CD4-positive, alpha-beta T cell treated with Interleukin-21 for 1 hour (primary cell): ENCODE measurements at places on chromosomes 3 and 15.

DNA sequence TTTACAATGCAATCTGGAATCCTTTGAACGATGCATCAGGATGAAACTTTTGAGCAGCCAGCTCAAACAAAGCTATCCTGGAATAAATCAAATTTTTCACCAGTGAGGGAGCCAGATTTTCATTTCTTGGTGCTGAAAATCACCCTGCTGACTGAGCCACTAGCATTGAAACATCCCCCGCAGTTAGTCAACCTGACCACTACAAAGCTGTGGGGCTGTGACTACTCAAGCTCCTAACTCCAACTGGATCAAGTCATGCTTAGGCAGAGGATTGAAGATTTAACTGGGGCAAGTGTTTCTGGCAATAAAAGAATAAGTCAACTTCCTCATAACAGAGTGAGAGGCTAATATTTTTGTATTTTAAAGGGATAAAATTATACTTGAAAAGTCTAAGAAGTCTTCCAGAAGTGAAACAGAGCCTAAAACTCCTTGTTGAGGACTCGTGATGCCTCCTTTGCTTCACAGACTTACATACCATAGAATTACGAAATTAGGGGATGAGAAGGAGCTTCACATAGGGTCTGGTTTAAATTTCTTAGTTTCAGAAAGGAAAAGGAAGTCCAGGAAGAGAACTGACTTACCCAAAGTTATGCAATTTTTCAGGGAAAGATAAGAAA is 177.8 kb downstream of the SERPINI1 start:
- DNase-seq, result no peak

GRCh38 chr3:188656196-188656982 is 502.4 kb downstream of the LPP start:
- DNase-seq, result no peak

GRCh38 chr3:105580296-105580965 is 213.7 kb downstream of the ALCAM start:
- DNase-seq, result no peak

GRCh38 chr15:29005931-29006330 is 120.2 kb downstream of the APBA2 start:
- DNase-seq, result no peak

- no peak for DNase-seq
Observed at GRCh38 chr15:62164396-62165103, 535 bp downstream of the C2CD4B start.

DNA sequence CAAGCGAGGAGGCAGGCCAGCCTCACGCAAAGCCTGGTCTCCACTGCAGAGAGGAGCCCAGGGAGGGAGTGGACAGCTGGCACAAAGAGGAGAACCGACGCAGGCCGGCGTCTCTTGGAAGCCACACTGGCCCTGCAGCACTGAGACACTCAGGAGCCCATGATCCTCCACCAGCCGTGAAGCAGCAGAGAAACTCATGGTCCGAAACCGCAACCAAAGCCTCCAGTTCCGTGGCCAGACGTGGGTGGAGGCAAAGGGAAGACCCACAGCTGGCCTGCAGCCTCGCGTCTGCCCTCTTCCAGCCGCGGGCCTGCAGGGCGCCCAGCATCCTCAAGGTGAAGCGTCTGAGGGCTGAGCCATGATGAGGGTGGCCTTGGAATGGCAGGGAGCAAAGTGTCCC is 62.2 kb upstream of the SEC61A1 start:
- DNase-seq, result no peak

DNA sequence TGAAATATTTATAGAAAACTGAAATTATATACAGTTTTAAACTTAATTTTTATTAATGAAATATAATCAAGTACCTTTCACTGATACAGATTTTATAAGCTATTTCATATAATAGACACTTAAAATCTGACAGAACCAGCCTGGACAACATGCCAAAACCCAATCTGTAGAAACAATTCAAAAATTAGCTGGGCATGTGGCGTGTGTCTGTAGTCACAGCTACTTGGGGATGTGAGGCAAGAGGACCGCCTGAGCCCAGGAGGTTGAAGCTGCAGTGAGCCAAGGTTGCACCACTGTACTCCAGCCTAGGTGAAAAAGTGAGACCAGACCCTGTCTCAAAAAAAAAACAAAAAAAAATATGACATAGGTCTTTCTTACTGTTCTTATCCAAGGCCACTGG is 238.3 kb upstream of the MANF start:
- DNase-seq, result no peak

DNA sequence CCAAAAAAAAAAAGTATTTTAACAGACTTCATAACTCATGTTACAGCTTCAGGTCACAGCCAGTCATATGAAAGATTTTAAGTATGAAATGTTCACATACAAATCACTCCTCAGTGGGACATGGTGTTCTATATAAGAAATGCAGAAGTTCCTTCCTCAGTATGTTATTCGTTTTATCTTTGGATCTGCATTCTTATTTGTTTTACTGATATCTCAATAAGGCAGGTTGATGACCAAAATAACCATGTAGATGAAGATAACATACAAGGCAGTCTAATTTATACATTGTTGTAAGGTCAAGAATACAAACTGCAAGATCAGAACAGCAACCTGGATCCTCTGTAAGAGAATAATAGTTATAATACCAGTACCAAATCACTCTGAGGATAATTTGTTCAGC is 75.6 kb downstream of the CHAC1 start:
- DNase-seq, result no peak

GRCh38 chr15:95995375-95996168 is 334.9 kb upstream of the NR2F2 start:
- DNase-seq, result no peak

GRCh38 chr15:65936282-65936681 is 67.0 kb downstream of the RAB11A start:
- DNase-seq, result no peak

- no peak for DNase-seq
Observed at GRCh38 chr3:143720381-143720780, 127.9 kb downstream of the SLC9A9 start.

GRCh38 chr3:14793126-14793857 is 25.5 kb upstream of the FGD5 start:
- DNase-seq, result no peak

GRCh38 chr3:157393113-157393512 is 43.5 kb upstream of the PTX3 start:
- no peak for DNase-seq

DNA sequence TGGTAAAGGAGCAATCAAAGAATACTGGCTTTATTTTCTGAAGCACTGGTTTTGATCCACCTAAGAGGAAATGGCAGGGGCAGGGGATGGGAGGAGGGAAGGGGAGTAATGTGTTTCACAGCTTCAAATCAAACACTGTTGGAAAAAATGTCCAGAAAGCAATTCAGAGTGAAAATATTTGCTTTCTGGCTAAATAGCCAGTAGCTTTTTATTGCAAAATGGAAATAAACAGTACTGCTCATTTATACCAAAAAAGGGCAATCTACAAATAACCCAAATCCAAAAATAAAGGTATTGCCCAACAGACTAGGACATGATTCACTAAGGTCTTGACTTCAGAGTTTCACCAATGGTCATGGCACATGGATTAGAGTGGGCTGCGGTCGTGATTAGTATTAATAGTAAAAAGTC is 279.3 kb upstream of the THBS1 start:
- no peak for DNase-seq

- no peak for DNase-seq
Observed at GRCh38 chr3:15637131-15637951, 35.8 kb downstream of the BTD start.

- DNase-seq, result no peak
Observed at GRCh38 chr3:36656873-36657272, 107.5 kb downstream of the DCLK3 start.

DNA sequence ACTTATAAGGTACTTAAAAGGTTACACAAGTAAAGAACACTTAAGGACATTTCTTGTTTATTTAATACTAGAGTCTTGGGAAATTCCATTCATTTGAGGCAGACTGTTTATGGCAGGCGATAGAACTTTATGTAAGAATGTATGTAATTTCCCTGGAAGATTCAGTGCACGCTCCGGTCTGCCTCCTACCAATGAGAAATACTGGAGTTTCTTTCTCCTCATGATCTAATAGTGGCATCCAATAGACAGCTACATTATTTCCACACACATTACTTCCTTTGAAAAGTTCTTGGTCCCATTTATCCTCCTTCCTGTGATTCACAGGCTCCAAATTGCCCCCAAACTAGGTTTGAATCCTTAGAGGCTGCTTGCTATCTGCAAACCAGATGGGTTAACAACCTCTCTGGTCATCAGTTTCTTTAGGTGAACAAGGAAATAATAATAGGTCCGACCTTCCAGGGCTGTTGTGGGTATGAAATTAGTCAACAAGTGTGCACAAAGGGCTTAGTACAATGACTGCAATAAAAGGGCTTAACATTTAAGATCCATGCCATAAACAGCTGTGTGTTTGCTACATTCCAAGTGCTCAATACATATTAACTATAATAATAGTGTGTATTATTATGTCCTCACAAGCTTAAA is 30.7 kb downstream of the EIF4E3 start:
- DNase-seq, result no peak

DNA sequence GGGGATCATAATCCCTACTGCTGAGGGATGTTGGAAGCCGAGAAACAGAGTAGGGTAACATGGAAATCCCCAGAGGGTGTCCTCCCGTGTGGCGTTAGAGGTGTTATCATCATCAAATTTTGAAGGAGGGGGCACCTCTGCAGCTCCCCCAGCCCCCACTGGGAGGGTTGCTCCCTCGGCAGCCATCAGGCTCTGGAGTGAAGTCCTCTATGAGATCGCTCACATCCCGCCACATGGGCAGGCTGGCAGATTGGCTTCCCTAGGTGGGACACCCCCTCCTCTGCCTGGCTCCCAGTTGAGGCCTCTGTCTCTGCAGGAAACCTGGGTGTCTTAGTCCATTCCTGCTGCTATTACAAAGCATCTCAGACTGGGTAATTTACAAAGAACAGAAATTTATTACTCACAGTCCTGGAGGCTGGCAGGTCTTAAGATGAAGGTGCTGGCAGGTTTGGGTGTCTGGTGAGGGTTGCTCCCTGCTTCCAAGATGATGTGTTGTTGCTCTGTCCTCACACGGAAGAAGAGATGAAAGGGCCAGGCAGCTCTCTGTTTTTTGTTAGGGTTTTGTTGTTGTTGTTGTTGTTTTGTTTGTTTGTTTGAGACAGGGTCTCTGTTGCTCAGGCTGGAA is 120.5 kb downstream of the NUP210 start:
- no peak for DNase-seq

GRCh38 chr3:10364806-10365205 is 43.9 kb upstream of the SEC13 start:
- DNase-seq, result no peak

DNA sequence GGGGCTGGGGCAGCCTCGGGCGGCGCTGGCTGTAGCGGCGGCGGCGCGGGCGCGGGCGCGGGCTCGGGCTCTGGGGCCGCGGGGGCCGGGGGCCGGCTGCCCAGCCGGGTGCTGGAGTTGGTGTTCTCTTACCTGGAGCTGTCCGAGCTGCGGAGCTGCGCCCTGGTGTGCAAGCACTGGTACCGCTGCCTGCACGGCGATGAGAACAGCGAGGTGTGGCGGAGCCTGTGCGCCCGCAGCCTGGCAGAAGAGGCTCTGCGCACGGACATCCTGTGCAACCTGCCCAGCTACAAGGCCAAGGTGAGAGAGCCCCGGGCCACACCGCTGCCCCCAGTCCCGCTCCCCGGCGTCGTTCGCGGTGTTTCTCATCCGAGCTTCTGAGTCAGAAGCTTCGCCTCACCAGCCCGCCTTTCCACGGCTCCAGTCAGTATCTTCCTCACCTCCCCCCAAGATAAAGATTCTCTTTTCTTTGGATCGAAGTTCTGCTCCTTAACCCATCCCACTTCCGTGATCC is 600 bp downstream of the FBXO45 start:
- peak; percentile 58 for DNase-seq

- DNase-seq, result no peak
Observed at GRCh38 chr3:58666683-58667082, at the start of gene FAM3D. Gene FAM3D (minus strand): TSS chr3:58666774. CDS start chr3:58655563, 11,211 bp downstream.

DNA sequence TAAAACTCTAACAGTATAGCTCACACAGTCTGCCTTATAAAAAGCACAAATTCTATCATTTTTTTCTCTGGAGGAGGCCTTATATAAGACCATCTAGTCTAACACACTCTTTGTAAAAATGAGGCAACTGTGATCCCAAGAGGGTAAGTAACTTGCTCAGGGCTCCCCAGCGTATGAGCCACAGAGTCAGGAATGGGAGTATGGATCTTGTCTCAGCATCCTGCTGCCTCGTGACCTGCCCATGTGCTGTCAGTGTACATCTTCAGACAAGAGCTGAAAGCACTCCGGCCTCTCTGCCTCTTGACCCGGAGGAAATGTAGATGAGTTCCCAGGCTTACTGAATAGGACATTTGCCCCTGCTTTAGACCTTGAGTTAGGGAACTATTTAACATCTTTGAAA is 28.4 kb upstream of the MEF2A start:
- no peak for DNase-seq

DNA sequence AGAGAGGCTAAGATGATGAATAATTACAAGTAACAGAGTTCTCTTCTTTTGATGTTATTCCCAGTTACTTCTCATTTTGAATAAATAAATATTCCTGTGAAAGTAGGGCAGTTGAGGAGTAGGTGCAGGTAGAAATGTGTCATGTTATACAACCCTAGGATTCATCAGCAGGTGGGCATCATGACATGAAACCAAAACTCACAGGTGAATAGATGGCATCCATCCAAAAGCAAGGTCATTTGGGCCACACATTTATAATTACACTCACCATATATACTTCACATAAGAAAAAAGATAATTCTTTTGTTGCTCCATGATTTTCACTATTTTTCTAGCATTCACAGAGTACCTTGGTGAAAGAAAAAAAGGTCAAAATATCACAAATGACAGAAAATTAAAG is 273.6 kb downstream of the ZBBX start:
- DNase-seq, result no peak

DNA sequence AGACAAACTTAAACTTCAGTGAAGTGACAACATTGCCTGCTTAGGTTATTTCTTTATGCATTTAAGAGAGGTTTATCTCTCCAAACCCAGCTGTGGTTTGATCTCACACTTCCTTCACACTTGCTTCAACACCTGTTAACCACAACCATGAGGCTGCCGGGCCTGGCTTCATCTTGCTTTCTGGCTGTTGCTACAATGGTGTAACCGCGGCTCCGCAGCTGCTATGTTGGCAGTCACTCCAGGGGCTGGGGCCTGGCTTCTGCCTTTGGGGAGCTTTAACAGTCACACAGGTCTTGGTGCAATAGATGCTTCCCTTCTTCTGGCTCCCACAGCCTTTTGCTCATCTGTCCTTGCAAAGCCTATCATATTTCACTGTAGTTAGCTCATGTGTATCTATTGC is 72.9 kb upstream of the MNS1 start:
- DNase-seq, result peak; percentile 53

- DNase-seq, result no peak
Observed at GRCh38 chr3:127222664-127223063, 29.7 kb downstream of the PRR23E start.
